ENCODE measurements at places on chromosomes 3 and 15. TPM values are rescaled to one million over a fixed set of nuclear protein-coding genes. Genes with fewer than 3 reads are reported as not detected.

- no peak for DNase-seq
- no peaks in the 10 kb centered on the region for H3K4me1 ChIP-seq
- no peak overlapping the region for H3K27ac ChIP-seq
- H3K36me3 ChIP-seq = no peaks in the 10 kb centered on the region
- H3K27me3 ChIP-seq = no peaks in the 10 kb centered on the region
Observed at GRCh38 chr15:49815950-49816349, 195.1 kb downstream of the DTWD1 start.

GPR171 gene
- polyA plus RNA-seq = 2.4 TPM

GPR87 gene
- not detected for polyA plus RNA-seq

DNA sequence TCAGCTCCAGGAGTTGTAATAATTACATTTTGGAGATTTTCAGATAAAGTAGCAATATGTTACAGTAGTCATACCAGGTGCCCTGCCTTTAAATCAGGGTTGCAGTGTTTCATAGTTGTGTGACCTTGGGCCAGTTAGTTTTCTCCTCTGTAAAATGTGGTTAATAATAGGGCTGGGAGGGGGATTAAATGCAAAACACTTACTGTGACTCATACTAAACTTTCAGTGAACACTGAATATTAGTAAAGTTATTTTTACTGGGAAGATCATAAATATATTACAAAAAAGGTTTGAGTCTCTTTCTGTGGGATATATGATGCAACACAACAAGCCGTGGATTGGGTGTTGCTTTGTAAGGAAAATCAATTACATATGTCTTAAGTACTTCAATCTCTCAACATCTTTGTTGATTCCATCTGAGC, 1.1 kb upstream of the EBLN2 start:
- no peak overlapping the region for H3K27ac ChIP-seq
- no peak for DNase-seq
- H3K27me3 ChIP-seq = no peaks in the 10 kb centered on the region

FAM107A gene
- 1.0 TPM for polyA plus RNA-seq

GCSAM gene
- polyA plus RNA-seq = not detected

UPK1B gene
- not detected for polyA plus RNA-seq

DNA sequence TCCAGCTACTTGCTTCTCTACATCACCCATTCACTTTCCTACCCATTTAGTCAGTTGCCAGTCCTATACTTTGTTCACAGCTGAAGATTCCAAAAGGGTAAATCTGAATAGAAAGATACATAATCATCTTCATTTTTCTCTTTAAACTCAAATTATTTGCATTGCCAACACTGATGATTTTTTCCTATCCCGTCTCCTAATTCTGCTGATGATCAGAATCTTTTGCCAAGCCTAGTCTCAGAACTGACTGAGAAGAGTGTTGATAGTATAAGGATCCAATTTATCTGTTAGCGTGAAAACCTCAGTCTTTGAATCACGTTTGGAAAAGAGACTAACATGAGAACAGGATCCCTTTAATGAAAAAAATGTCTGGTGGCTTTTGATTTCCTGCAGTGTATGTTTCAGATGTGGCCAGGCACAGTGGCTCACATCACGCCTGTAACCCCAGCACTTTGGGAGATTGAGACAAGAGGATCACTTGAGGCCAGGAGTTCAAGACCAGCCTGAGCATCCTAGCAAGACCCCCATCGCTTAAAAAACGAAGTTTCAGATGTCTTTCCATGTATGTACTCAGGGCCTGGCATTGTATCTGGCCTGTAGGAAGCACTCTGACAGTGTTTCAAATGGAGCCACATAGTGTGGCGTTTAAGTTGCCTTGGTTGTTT, 169.4 kb downstream of the KLHL25 start:
- H3K36me3 ChIP-seq = no peaks in the 10 kb centered on the region
- H3K27me3 ChIP-seq = no peaks in the 10 kb centered on the region

HGD gene
- 41.3 TPM for polyA plus RNA-seq

TIGIT gene
- polyA plus RNA-seq = 0.45 TPM

DNA sequence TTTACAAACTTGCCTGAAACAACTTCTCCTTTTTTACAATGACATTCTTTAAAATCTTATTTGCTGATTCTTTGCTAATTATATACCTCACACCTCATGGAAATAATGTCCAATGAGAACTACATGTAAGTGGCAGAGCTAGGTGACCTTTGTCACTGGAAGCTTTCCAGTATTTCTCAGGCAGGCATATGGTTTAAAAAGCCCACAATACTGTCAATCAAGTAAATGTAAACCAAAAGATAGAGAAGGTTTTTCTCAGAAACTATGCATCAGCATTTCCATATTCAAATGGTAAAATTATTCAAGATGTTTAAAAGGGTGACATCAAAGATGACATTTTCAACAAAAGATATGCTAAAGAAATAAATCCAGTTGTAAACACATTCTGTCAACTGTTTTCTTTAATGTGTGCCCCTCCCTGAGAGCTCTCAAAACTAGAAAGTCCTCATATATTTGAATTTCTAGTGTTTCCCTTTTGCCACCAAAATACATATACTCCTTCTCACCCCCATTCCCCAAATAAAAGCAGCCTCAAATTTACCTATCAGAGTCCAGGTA, 10.1 kb upstream of the STRIT1 start:
- no peaks in the 10 kb centered on the region for H3K36me3 ChIP-seq
- DNase-seq = peak; percentile 64
- peak overlapping the region; percentile 64 for H3K27ac ChIP-seq
- peaks cover 10% of the 10 kb centered on the region for H3K4me1 ChIP-seq
- H3K4me3 ChIP-seq = no peak overlapping the region

DNA sequence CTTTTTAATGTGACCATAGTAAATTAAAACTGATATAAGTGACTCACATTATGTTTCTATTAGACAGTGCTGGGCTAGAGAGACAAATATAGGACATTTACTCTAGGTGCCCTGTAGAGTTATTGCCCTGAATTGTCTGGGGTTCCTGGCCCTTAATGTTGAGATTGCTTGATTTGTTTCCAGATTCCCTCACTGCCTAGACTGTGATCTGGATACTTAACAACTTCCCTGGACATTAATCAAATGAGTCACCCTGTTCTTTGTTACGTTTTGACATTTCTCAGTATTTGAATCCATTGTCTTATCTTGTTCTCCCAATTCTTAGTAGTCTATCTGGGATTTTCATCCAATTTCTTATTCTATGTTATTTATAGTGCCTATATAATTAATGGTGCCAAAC, 65.8 kb downstream of the DTWD1 start:
- H3K36me3 ChIP-seq = no peaks in the 10 kb centered on the region
- H3K4me3 ChIP-seq = no peak overlapping the region
- H3K27me3 ChIP-seq = no peaks in the 10 kb centered on the region
- H3K27ac ChIP-seq = no peak overlapping the region
- no peaks in the 10 kb centered on the region for H3K4me1 ChIP-seq
- no peak for DNase-seq

DNA sequence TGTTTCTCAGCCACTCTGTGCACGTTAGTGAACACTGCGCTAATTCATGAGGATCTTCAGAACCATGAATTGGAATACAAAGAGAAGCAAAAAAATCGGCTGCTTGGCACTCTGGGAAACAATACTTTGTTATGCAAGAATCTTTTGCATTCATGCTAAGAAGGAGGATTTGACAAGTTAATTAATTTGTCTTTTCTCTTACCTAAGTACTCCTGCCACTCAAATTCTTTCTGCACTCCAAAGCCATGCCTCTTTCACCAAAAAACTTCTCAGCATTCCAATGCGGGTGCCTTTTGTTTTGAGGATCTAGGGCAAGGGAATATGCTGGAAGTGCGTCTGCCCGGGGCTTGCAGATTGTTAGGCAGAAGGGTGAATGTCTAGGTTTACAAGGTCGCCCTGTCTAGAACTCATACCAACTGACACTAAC, 11.3 kb upstream of the KAT2B start:
- H3K4me3 ChIP-seq = no peak overlapping the region
- no peak for DNase-seq
- no peaks in the 10 kb centered on the region for H3K27me3 ChIP-seq
- H3K27ac ChIP-seq = no peak overlapping the region
- H3K4me1 ChIP-seq = no peaks in the 10 kb centered on the region

GRCh38 chr3:185489462-185489861, 9.4 kb downstream of the TMEM41A start:
- H3K27ac ChIP-seq = no peak overlapping the region
- H3K27me3 ChIP-seq = no peaks in the 10 kb centered on the region
- peaks cover 23% of the 10 kb centered on the region for H3K4me1 ChIP-seq
- peaks cover 24% of the 10 kb centered on the region for H3K36me3 ChIP-seq
- peak; percentile 94 for DNase-seq
- no peak overlapping the region for H3K4me3 ChIP-seq

DNA sequence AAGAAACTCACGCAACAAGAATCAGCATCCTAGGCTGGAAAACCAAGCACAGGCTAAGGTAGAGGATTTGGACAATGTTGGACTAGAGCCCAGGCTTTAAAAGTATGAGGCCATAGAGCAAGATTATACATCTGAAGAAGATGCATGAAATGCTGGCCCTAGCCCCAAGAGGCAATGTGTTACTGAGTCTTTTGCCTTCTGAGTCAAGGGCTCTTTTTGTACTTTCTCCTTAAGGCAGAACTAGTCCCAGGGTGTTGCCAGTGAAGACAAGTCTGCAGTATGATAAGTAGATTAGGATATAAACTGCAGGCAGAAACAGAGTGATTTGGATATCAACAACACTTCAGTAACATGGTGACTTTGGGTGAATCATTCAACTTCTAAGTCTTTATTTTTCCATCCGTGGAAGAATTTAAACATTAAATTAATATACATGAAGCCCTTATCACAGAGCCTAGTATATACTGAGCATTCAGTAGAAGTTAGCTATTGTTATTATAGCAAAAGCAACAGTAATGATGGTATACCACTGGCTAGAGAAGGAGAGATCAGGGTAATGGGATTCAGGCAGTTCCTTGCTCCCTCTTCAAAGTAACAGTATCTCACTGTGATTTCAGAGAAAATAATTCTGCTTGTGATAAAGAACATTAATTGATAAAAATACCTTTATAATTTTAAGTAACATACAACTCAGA, 99.9 kb upstream of the MLF1 start:
- H3K4me1 ChIP-seq = no peaks in the 10 kb centered on the region
- no peaks in the 10 kb centered on the region for H3K27me3 ChIP-seq
- H3K36me3 ChIP-seq = no peaks in the 10 kb centered on the region
- H3K4me3 ChIP-seq = no peak overlapping the region

ECE2 gene
- polyA plus RNA-seq = 0.04 TPM

BFSP2 gene
- polyA plus RNA-seq = 1.3 TPM

LIPH gene
- polyA plus RNA-seq = 10.4 TPM

DNA sequence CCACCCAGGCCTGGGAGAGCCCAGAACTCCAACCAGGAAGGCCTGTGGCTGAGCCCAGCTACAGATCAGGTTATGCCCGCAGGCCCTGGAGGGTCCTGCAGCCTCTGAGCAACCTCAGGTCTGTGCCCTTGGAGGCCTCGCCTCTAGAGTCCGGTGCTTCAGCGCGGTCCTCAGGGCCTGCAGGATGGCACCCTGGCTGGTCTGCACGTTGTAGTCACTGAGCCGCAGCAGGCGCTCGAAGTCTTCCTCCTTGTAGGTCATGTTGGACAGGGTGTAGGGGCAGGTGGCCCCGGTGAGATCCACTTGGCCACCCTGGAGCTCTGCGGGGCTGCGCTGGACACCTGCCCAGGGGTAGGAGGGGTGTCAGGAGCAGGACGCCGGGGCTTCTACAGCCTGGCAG, 25.8 kb downstream of the PLA2G4D start:
- no peak overlapping the region for H3K27ac ChIP-seq
- H3K4me1 ChIP-seq = no peaks in the 10 kb centered on the region
- no peak overlapping the region for H3K4me3 ChIP-seq
- DNase-seq = no peak
- H3K36me3 ChIP-seq = no peaks in the 10 kb centered on the region

GRCh38 chr3:139675327-139675726, 2.4 kb downstream of the NMNAT3 start:
- no peak for DNase-seq
- H3K4me1 ChIP-seq = no peaks in the 10 kb centered on the region
- no peaks in the 10 kb centered on the region for H3K36me3 ChIP-seq
- no peak overlapping the region for H3K4me3 ChIP-seq
- H3K27ac ChIP-seq = no peak overlapping the region

GRCh38 chr3:151319628-151320027, 3.0 kb upstream of the GPR87 start:
- no peaks in the 10 kb centered on the region for H3K4me1 ChIP-seq
- H3K36me3 ChIP-seq = no peaks in the 10 kb centered on the region
- no peak overlapping the region for H3K27ac ChIP-seq
- H3K27me3 ChIP-seq = no peaks in the 10 kb centered on the region

DNA sequence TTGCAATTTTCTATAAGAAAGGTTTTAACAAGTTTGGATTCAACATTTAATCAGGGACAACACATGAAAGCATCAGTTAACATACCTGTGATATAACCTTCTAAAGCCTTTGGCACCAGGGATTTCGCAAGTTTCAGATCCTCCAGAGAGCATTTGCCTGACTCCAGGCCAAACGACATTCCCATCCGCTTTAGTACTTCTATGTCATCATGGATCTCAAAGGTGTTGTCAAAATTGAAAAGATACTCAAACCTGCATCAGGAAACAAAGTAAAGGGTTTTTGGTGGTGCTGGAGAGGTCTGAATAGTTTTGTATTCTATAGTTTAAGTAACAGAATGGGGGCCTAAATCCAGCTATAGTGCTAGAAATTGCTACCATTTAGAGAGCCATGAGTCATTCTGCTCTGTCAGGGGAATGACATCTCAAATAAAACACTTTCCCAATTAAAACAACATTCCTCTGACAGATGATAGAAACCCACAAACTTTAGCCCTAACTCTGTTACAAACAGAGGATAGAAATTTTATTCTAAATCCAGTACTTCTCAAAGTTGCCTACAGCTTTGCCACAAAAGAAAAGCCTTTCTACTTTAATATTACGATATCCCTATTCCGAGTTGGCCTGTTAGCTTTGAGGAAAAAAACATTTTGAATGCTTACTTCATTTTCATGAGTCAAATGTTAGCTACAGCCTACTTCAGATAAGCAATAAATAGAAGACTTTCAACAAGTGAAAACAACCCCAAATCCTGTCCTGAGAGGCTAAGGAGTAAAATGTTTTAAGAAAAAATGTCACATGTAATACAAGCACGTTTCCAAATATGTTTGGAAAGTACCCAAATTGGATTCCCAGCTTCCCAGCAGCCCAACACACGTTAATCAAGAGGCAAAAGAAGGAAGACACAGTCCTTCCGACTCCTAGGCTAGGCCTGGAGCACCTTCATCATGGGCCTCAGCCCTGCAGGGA, 83.4 kb downstream of the ATP1B3 start:
- H3K27me3 ChIP-seq = no peaks in the 10 kb centered on the region
- no peak overlapping the region for H3K4me3 ChIP-seq
- peaks cover 12% of the 10 kb centered on the region for H3K36me3 ChIP-seq
- peak overlapping the region; percentile 69 for H3K27ac ChIP-seq
- H3K4me1 ChIP-seq = no peaks in the 10 kb centered on the region
- DNase-seq = no peak
